Astrocyte (in vitro differentiated cells and primary cell): ENCODE measurements at places on chromosomes 3 and 15.
A peak's percentile ranks its signal among the peaks of the same experiment; 100 is the strongest.

- DNase-seq = no peak
Measured at GRCh38 chr3:155370198-155370597, 76.7 kb upstream of the STRIT1 start.

- no peak for DNase-seq
Measured at GRCh38 chr3:184157206-184157605, 2.0 kb downstream of the DVL3 start.

DNA sequence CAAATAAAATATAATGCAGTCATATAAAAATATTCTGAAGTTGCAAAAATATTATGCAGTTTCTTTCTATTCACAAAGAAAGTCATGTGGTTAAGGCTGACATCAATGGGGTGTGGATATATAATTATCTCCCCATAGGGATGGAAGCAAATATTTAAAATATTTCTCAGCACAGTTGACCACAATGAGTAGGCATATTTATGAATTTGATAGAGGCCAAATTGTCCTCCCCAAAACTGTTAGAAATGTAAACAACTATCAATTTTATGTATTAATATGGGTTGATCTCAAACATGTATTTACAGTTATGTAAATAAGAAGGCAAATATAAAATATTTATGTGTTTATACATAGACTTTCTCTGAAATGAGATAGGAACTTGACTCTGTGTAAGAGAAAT lies 246.0 kb upstream of the CBLB start:
- DNase-seq = peak; percentile 55

- no peak for DNase-seq
Measured at GRCh38 chr15:93110502-93111040, 21.6 kb upstream of the RGMA start.

DNA sequence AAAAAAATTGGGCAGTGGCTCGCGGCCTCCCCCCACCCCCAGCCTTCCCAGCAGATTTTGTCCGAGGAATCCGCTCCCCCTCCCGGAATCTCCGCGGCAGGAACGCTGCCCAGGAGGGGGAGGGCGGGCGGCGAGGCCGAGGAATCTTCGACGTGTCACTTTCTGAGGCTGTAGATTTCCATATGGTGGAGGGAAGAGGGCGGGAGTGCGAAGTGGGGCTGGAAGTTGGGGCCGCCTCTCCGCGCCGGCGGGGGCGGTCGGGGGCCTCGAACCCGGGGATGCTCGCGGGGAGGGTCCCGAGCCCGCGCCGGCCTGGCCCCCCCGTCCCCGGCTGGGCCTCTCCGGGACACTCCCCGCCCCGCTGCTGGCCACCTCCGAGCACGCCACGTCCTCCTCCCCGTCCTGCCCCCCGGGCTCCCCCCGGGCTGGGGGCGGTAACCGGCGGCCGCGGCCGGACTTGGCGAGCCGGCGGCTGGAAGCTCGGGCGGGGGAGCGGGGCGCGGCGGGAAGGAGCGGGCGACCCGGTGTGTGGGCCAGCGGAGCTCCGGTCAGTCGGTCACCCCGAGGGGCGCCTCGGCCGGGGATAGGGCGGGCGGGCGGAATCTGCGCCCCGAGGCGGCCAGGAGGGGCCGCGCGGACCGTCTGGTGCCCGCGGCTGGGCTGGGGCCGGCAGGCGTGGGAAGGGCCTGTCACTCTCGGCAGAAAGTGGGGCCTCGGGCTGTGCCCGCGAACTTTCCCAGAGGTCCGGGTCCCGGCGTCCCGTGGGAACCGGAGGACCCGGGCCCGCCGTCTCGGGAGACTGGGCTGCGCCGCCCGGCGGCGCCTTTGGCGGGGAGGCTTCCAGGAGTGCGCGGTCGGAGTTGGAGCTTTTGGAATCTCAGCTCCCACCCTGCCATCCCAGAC lies 951 bp downstream of the FNDC3B start:
- DNase-seq = peak; percentile 70

GRCh38 chr3:44439499-44440295 lies 37.8 kb downstream of the ZNF445 start:
- DNase-seq = peak; percentile 57

DNA sequence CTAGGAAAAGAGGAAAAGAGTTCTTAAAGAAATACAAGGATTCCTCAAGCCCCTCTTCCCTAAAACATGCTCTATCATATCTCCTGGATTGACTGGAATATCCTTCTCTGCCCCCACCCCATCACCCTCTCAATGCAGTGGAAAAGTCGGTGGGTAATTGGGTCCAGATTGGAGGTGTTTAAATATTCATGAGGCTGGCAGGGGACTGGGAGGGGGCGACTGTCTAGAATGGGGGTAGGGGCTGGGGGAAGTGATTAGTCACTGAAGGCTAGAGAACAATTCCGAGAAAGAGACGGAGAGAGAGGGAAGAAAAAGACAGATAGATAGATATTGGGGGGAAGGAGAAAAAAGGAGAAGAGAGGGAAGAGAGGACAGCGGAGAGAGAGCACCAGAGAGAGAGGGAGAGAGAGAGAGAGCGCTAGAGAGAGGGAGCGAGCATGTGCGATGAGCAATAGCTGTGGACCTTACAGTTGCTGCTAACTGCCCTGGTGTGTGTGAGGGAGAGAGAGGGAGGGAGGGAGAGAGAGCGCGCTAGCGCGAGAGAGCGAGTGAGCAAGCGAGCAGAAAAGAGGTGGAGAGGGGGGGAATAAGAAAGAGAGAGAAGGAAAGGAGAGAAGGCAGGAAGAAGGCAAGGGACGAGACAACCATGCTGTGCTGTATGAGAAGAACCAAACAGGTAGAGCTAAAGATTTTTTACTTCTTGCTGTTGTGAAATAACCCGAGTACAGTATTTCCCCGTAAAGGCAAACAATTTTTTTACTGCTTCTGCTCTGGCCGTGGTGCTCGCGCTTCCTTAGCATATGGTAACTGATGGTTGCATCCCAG lies at the start of gene GAP43:
TSS of gene GAP43 (plus strand) at position 467 of the 825 bp plus-strand sequence. CDS start at position 647, 180 bp downstream.
- peak; percentile 96 for DNase-seq

DNA sequence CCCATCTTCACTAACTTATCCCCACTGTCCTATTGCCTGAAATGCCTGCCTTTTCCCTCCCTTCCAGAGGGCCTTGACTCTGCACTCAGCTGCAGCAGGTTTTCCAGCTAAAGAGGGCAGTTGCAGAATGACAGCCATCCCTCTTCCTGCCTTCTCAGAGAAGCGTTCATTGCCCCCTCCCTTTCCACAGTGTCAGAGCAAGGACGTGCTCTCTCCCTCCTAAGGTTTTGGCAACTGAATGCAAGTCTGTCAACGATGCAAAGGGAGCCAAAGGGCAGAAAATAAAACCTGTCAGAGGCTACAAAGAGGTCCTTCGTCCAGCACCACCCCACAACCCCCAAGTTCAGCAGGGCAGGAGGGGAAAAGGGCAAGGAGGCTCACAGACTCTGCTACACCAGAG lies 230.1 kb upstream of the THBS1 start:
- DNase-seq = no peak
